RPMI8226 (cell line): ENCODE measurements at places on chromosomes 16 and 17.
A peak's percentile ranks its signal among the peaks of the same experiment; 100 is the strongest.

- no peak for DNase-seq
These were observed at the start of gene DERL2 for GRCh38 chr17:5485270-5486205. DERL2 (minus strand) TSS chr17:5486178; CDS start chr17:5486161, 17 bp downstream.

GRCh38 chr17:4358154-4358553, 8.3 kb downstream of the UBE2G1 start:
- no peak for DNase-seq

- DNase-seq, result no peak
These were observed 17.1 kb downstream of the CUEDC1 start for GRCh38 chr17:57938061-57938502.

- no peak for DNase-seq
These were observed 8.3 kb downstream of the MYH10 start for GRCh38 chr17:8622191-8622590.

- peak; percentile 50 for DNase-seq
These were observed at the start of gene CDH11 for GRCh38 chr16:65121870-65122723. CDH11 (minus strand) TSS chr16:65122063; CDS start chr16:65004869, 117,194 bp downstream.

DNA sequence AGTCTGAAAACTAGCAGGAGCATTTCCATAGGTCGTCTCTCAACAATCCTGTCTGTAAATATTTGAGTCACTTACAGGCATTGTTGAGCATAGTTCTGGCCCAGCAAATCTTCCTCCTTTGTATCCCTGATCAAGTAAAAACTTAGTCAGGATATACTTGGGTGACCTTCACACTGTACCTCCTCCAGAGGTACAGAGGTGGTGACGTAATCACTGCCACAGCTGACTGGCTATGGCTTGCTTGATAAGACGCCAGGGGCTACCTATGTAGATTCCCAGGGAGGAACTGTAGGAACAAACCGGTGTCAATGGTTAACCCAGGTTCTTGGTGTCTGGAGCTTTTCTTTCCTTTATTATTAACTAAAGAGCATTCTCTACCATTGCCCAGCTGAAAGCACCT, at the start of gene KCNJ16:
KCNJ16 (plus strand) TSS at position 270 of the 400 bp plus-strand sequence. CDS start 56,863 bp downstream, outside the sequence.
- no peak for DNase-seq

GRCh38 chr17:35559495-35560210, 966 bp downstream of the SLFN14 start:
- no peak for DNase-seq

GRCh38 chr16:75486676-75487313, 8.4 kb downstream of the CHST6 start:
- DNase-seq, result no peak

GRCh38 chr17:77594416-77595209, 363.9 kb upstream of the TNRC6C start:
- no peak for DNase-seq

DNA sequence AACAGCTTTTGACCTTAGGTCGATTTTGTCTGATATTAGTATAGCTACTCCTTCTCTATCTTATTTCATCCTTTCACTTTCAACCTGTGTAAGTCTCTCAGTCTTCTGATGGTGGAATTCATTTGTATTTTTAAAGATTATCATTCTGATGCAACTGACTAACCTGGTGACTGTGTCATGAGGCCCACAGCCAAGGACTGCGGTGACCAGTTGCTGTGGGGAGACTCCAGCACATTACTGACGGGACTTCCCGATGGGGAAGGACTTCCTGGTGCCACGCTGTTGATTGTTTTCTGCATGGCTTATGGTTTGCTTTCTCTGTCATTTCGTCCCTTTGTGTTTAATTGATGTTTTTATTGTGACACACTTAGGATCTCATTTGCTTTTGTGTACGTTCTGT, 34.2 kb downstream of the RMI2 start:
- no peak for DNase-seq

DNA sequence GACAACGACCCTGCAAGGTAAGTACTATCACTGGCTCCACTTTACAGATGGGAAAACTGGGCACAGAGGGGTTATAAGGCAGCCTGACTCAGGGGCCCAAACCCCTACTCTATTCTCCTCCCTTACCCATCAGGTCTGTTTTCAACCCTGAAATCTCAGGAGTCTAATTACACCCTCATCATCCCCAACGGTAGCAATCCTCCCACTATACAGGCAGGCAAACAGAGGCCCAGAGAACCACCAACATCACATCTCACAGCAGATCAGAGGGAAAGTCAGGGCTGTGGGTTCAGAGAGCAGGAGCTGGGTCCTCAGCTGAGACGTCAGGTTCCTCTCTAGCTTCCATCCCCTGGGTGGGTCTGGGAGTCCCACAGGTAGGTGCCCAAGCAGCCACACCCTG, 16.5 kb downstream of the JUP start:
- no peak for DNase-seq

DNA sequence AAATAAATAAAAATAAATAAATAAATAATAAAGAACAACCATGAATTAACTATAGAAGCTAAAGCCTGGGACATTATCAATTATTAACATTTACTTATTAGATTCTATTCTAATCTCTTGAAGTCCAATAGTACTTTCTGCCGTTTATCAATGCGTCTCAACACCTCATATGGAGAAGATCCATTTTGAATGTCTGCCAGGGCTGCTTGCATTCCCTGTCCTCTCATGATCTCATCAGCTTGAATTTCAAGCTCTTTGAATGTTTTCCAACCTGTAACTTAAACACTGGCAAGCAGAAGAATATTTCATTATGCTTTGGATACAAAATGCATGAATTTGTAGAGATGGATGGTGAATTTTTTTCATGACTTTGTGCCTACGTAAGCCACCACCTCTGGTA, 191.9 kb upstream of the ANKFN1 start:
- DNase-seq, result no peak

DNA sequence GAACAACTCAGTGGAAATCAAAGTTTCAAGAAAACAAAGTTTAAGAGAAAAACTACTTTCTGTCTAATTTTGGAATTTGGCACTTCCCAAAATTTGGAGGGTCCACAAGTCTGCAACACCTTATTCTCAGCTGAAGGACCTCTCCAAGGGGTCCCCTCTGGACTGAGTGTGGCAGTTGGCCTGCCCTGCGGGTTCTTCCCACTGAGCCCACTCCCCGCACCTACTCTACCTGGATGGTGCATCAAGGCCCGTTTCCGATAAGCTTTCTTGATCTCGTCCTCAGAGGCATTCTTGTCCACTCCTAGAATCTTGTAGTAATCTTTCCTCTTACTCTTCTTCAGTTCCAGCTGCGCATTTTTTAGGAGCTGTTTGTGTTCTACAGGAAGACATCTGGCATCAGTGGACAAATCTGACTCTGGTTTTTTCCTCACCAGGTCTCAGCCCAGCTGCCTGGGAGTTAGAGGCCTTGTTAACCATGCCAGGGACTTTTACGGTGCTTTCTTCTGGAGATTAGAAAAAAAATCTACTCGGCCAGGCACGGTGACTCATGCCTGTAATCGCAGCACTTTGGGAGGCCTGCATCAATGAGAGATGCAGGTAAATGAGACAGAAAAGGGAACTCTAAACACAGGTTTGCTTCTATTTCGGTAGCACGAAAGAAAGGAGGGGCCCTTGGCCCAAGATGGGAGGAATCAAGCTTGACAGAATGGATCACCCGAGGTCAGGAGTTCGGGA, 15.6 kb downstream of the CNP start:
- DNase-seq, result no peak

- DNase-seq, result peak; percentile 91
These were observed at the start of gene GLIS2 for GRCh38 chr16:4315186-4316107. GLIS2 (plus strand) TSS chr16:4316067; CDS start chr16:4332281, 16,214 bp downstream.

GRCh38 chr16:14362774-14363371, 267.2 kb downstream of the PARN start:
- no peak for DNase-seq
